Stimulated activated CD4-positive, alpha-beta T cell treated with anti-CD3 and anti-CD28 coated beads, Interleukin-1b, Interleukin-23, amount 100 ng/mL, for 4 hours (primary cell): ENCODE measurements at places on chromosomes 3 and 15.

- DNase-seq, result no peak
Observed at GRCh38 chr3:105328338-105328730, 38.4 kb upstream of the ALCAM start.

DNA sequence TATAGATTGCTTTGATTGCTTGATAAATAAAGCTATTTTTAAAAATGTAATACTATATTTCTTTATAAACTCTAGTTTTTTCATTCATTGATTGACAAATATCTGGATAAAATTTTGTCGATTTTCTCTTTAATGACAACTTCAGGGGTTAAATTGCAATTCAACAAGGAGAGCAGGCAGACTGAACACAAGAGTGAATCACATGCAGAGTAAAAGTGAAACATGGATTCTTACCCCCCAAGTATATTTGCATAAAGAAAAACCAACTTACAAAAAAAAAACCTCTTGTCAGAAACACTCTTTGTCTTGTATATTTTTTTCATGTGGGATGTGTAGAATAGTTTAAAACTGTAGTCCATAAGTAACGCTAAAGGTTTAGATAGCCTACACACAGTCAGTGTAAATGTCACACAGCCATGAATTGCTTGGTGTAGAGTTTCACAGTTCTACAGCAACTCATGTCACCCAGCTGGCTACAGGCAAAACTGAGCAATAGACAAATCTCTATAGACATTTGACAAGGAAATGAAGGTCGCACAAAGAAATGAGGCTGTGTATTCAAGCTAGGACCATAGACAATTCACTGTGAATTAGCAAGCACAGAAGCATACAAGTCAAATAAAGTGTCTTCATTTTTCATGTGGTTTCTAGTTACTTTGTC, 141.6 kb downstream of the THRB start:
- DNase-seq, result no peak

GRCh38 chr3:49352890-49353421, 5.2 kb downstream of the GPX1 start:
- DNase-seq, result no peak

- DNase-seq, result no peak
Observed at GRCh38 chr15:22850055-22850454, 11.6 kb downstream of the NIPA2 start.

DNA sequence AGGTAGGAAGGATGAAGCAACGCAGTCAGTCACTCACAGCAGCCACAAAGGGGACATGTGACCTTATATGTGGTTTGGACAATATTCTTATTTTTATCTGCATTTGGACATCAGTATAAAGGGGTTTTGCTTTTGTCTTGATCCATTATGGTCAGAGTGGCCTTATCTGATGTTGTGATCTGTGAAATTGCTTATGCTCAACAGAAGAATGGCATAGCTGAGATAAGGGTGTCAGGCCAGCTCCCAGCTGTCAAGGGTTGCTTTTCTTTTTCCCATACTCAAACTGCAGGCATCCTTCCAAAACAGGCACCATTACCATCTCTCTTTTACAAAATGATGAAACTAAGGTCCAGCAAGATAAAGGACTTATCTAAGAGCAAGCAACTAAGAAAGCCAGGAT, 28.1 kb downstream of the DCLK3 start:
- no peak for DNase-seq

DNA sequence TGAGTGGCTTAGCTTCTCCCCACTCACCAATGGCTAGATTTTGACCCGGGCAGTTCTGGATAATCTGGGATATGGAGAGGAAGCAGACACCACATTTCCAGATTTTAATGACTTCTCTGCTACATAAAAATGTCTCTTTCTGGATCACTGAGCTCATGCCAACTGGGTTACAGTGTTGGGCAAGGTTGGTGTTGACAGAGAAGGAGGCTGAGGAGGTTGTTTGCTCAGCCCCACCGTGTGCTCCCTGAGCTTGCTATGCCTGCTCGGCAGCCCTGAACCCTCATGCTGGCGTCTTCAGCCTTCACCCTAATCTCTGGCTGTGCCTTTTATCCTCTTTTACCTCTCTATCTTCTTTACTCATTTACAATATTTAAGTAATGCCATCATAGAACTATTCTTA, 53.0 kb upstream of the KPNA4 start:
- no peak for DNase-seq

GRCh38 chr3:197333901-197334639, 35.7 kb upstream of the DLG1 start:
- DNase-seq, result no peak

- no peak for DNase-seq
Observed at GRCh38 chr3:187858041-187858440, 112.8 kb upstream of the BCL6 start.

DNA sequence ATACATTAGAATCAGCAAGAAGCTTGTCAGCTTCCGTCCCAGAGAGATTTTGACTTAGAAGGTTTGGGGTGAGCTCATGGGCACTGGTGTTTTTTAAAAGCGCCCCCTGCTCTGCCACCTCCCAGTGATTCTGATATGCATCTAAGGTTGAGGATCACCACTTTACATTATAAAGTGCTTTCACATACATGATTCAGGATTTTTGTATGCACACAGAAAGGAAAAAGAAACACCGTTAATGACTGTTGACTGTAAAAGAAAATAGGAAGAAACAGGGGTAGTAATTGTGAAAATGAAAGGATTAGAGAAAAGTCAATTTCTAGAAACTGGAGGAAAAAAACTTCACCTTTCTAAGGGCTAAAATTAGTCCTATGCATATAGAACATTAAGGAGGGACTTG, 104.9 kb upstream of the ZBED2 start:
- DNase-seq, result no peak

DNA sequence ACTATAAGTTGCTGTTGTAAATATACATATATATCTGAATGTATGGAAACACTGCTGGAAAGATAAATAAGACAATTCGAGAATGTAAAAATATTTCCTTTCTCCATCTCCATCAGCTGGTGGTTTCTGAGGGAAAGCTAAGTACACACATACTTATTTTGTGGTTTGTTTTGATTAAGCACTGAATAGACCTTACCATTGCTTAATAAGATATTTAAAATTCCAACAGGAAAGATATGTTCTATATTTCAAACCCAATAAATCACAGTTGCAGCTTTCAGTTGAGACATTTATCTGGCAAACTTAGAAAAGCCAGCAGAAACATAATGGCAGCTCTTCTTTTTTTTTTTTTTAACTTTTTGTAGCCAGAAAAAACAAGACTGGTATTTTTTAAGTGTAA, 160.4 kb downstream of the VGLL3 start:
- DNase-seq, result no peak

GRCh38 chr3:84547207-84547606, 411.6 kb upstream of the CADM2 start:
- DNase-seq, result no peak

DNA sequence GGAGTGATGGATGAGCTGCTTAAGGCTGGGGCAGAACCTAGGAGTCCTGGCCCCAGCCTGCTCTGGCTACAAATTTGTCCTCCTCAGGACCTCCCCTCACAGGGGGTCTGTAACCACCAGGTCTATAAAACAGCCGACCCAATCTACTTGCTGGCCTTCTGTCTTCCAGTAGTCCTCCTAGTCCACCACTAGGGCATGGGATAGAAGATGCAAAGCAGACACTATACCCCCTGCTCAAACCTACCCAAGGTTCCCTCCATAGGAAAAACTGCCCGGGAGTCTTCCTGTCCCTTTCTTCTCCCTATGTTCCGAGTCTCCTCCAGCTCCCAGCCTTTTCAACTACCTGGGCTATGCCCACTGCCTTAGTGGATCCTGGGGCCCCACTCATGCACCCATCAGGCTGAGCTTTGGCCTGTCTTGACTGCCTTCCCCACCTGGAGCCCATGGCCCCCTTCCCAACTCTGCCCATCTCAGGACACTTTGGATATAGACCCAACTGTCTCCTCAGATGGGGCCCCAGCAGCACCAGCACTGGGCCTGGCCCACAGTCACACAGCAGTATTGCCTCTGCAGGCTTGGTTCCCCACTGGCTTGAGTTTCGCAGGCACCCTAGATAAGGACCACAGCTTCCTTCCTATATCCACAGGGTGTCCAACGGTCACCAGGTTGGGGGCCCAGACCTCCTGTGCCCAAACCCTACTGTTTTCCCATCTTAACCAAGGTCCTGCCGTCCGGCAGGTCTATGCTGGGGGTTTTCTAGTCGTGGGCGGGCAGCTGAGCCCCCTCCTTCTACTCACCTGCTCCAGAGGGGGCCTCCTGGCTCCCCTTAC, 1.1 kb downstream of the HYAL3 start:
- DNase-seq, result no peak

GRCh38 chr3:8529738-8530525, 28.3 kb downstream of the LMCD1 start:
- no peak for DNase-seq

GRCh38 chr15:26179906-26180305, 316.8 kb upstream of the ATP10A start:
- DNase-seq, result no peak
